Posterior cingulate gyrus (tissue), 11 donors: ENCODE measurements at places on chromosomes 7 and 10.

DNA sequence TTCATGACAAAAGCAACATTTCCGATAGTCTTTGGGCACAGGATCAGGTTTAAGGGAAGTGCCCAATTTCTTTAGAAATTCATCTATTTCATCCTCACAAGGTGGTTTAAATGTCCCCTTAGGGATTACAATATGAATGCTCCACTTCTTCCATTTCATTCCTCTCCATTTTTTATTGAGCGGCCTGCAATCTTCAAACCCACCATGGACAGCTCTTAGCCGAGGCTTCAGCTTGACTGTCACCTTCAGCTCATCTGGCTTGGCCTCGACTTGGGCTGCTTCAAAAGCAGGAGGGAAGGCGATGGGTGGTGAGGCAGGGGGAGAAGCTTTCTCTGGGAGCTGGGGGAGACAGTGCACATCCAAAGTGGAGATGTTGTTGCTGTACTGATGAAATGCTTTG, 123.2 kb downstream of the GALNT11 start:
- DNase-seq: no peak

- DNase-seq: peak; percentile 81
Observed at GRCh38 chr10:62614389-62615157, 189.9 kb upstream of the ADO start.

- DNase-seq: no peak
Observed at GRCh38 chr10:49351669-49352068, 44.2 kb downstream of the DRGX start.

DNA sequence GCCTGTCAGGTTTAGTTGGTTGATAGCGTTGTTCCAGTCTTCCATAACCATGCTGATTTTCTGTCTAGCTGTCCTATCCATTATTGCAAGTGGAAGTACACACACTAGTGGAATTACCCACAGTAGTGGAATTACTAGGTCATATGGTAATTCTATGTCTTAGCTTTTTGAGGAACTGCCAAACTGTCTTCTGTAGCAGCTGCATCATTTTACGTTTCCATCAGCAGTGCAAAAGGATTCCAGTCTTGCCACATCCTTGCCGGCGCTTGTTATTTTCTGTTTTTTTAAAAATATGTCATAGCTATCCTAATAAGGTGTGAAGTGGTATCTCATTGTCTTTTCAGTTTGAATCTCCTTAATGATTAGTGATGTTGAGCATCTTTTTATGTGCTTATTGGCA, 17.2 kb upstream of the RHBDD2 start:
- DNase-seq: no peak
